ENCODE measurements at places on chromosomes 3 and 15.

GRCh38 chr3:42216931-42217333 is 49.1 kb downstream of the CCK start:
- DNase-seq: no peak

DNA sequence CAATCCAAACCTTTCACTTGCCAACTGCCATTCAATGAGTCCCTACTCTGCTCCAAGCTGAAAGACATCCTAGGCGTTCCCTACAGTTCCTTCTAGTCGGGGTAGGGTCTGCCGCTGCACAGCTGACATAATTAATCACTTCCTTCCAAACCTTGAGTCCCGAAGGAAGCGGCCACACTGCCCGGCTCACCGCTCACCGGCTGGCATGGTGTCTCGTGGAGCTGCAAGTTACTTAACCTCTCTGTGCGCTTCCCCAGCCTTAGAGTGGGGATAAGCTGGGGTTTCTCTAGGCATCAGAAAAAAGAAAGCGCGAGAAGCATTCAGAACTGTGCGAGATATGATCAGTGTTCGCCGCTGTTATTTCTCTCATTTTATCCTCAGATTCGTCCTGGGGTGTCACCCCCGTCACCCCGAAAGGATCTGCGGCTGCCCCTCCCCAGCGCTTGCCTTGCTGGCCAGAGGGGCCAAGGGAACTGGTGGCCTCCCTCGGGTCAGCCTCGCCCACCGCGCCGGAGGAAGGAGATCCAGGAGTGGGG is 748 bp downstream of the MRPS25 start:
- peak; percentile 18 for DNase-seq

DNA sequence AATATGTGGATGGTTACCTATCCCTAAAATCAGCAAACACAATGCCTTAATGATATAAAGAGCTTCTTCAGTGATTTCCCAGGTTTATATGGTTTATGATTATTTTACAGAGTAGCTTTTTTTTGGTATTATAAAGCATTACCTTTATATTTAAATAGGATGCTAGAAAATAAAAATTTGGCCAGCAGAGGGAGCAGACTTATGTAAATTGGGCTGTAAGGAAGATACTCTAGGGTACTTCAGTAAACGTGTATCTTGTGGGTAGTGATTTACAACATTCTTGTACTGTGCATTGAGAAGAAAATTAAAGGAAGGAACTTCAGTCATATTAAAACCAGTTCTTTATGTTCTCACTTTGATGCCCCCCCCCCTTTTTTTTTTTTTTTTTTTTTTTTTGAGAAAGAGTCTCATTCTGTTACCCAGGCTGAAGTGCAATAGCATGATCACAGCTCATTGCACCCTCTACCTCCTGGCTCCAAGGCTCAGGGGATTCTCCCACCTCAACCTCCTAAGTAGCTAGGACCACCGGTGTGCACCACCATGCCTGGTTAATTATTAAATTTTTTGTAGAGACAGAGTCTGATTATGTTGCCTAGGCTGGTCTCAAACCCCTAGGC is 167.9 kb downstream of the BBX start:
- peak; percentile 79 for DNase-seq

GRCh38 chr15:90360746-90361145 is 8.7 kb downstream of the ZNF774 start:
- no peak for DNase-seq

GRCh38 chr15:96123630-96124187 is 206.8 kb upstream of the NR2F2 start:
- no peak for DNase-seq

GRCh38 chr3:125051715-125052581 is 3.8 kb downstream of the HEG1 start:
- DNase-seq: no peak

DNA sequence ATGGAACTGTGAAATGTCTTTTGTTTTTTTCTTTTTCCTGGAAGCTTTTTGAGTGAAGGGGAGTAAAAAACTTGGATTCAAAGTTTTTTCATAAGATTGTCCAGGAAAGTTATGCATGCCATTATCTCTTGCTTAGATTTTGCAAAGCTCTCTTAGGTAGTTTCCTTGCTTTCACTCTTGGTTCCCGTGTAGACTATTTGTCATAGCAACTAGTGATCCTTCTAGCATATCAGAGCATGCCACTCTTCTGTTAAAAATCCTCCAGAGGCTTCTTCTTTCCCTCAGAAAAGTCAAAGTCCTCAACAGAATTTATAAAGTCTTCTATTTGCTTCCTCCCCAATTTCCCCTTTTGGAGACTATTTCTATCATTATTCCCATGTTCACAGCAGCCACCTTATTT is 21.1 kb downstream of the GTF2E1 start:
- DNase-seq: no peak

DNA sequence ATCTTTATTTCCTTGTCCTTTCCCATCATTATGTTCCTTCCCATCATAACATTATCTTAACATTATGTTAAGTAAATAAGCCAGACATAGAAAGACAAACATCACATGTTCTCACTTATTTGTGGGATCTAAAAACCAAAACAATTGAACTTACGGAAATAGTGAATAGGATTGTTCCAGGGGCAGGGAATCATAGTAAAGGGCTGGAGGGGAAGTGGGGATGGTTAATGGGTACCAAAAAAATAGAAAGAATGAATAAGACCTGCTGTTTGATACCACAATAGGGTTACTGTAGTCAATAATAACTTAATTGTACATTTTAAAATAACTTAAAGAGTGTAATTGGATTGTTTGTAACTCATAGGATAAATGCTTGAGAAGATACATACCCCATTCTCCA is 36.7 kb upstream of the MBNL1 start:
- DNase-seq: no peak

DNA sequence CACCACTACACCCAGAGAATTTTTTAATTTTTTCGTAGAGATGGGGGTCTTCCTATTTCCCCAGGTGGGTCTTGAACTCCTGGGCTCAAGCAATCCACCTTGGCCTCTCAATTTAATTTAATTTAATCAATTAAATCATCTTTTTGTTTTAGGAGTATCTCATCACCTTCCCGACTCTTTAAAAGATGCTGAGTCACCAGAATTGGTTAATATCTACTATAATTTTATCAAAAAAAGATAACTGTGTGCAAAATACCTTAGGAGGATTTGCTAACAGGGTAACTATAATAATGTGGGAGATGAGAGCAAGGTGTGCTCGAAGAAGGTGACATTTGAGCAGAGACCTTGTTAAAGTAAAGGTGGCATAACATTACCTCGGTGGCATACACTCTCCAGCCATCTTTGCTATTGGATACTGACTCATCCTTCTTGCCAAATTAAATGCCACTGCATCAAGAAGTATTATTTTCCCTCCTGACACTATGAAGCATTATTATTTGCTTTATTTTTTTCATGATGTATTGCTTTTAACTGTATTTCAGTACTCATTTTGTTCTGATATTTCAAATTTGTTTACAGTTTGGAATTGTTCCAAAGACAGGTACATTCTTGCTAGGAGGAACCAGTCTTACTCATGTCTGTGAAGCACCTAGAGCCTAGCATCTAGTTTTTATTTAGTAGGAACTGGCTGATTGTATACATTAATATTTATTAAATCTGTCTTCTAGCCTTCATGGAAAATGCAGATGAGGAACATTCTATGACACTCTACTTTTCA is 200.7 kb downstream of the MBNL1 start:
- DNase-seq: no peak

GRCh38 chr15:88646088-88646405 is 7.2 kb downstream of the ISG20 start:
- DNase-seq: no peak

GRCh38 chr3:189488241-189488767 is 142.9 kb upstream of the TP63 start:
- DNase-seq: no peak

DNA sequence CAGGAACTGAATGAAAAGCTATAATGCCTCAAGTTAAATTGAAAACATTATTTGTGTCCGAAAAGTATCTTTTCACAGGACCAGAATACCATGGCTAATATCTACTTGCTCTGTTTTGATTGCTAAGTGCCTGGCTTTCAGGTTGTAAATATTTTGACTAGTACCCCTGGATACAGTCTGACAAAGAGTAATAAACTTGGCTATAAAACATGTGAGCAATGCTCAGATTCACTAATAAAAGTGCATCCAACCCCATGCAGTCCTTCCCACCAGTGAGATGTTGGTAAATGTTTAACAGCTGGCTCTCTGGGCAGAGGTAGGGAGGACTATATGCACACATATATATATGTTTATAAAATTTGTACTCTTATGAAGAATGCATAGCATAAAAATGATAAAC is 281.8 kb upstream of the TGFBR2 start:
- peak; percentile 81 for DNase-seq

- DNase-seq: no peak
Measured at GRCh38 chr3:72043204-72044133, 258.5 kb upstream of the PROK2 start.

DNA sequence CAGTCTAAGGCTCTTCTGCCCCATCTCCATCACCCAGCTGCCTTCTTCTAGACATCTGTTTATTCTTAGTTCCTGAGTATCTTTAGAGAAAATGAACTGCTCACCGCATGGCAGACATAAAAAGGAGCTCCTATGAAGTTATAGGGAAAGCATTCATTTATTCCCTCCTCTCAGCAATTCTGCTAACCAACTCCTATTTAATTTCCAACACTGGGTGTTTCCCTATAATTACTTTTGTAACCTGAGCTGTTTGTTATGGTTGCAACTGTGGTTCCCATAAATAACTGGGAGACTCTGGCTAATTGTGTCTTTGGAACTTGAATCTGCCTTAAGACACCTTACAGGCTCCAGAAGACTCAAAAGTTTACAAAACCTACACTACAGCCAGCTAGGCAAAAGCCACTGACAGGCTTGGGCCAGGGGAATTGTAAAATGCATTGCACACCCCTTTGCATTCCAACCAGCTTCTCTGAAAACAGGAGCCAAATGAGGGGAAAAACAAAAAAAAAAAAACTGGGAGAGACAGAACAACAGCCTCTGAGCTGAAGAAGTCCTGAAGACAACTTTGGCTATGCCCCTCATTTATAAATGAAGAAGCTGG is 231.5 kb upstream of the FEZF2 start:
- DNase-seq: no peak

DNA sequence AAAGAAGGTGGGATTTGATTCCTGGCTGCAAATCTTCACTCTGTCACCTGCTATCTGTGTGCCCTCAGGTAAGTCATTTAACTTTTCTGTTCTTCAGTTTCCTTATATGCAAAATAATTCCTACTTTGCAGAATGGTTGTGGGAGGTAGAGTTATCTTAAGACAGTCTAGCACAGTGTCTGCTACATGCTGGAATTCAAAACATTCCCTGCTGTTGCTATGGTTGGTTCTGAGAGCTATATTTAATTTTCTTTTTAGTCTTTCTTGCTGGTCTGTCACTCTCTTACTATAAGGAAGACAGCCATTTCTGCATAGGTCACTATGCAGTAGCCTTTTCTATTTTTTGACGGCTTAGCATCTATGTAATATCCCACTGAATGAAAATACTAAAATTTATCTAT is 4.0 kb upstream of the ADPGK start:
- no peak for DNase-seq
